ENCODE measurements at places on chromosomes 1 and 21.

DNA sequence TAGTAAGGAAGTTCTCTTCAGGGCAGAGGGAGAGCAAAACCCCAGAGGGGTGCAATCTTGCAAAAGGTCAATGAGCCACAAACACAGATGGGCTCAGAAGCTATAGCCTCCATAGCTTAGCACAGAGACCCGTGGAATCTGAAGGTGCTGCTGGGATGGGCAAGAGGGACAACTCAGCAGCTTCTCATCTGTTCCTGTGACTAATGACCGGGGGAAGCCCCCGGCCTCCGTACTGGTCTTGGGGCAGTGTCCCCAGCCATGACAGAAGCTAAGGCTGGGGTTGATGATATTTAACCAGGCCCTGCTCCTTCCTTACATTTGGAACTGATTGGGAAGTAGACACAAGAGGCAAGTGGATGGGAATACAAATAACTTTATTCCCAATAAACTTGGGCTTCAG lies 19.1 kb downstream of the EXOC8 start:
- DNase-seq = no peak

DNA sequence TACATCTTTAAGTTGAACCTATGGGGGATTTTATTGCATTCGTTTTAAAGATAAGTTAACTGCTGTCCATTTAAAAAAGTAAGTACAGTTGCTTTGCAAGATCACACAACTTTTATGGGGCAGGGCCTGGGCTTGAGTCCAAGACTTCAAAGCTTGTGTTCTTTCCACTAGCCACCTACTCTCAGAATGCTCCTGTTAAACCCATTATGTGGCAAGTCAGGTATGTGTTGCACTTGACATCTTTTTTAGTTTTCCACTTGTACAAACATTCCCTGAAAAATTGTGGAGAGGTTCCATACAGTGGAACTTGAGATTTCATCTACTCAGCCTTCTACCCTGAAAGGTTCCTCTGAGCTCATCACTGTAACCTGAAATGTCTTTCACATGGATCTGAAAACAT lies 235.5 kb upstream of the SGIP1 start:
- no peak for DNase-seq

DNA sequence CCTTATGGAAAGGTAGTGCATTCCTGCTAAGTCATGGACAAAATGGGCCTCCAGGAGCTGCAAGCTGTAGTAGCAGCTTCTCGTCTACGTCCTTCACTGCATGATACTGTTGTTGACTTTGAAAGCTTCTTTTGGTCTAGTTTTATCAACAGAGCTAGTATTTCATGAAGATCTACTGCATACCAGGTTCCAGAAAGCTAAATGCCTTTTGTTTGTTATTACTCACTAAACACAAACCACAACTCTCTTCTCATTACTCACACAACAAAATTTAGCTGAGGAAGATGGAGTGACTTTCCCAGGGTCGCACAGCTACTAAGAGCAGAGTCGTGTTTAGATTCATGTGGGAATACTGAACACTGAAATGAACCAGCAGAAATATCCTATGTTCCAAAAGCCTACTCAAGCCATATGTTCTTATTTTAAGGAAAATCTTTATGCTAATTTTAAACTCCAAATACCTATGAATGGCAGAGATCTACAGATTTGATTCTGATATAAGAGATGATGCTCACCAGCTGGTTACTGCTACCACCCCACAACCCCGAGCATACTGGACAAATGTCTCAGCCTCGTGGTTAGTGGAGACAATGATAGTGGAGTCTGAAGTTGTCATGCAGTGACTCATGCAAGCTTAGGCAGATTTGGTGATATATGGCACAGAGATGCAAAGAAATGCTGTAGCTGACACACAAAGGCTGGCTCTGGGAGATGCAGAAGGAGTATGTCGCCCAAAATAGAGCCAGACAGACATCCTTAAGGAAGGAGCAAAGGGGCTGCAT lies 20.6 kb downstream of the PGBD2 start:
- DNase-seq = peak; percentile 76

GRCh38 chr1:243575070-243575469 lies 275.0 kb downstream of the AKT3 start:
- no peak for DNase-seq

GRCh38 chr1:117824616-117825015 lies 104.8 kb downstream of the GDAP2 start:
- no peak for DNase-seq

Data from A172 (cell line).